ENCODE measurements at places on chromosomes 1 and 21.

- DNase-seq: no peak
Measured at GRCh38 chr1:236746785-236747184, 48.3 kb upstream of the MTR start.

GRCh38 chr1:28178690-28179485 lies 2.4 kb upstream of the PTAFR start:
- no peak for DNase-seq

GRCh38 chr1:175072099-175072951 lies 4.7 kb downstream of the TNN start:
- DNase-seq: no peak

DNA sequence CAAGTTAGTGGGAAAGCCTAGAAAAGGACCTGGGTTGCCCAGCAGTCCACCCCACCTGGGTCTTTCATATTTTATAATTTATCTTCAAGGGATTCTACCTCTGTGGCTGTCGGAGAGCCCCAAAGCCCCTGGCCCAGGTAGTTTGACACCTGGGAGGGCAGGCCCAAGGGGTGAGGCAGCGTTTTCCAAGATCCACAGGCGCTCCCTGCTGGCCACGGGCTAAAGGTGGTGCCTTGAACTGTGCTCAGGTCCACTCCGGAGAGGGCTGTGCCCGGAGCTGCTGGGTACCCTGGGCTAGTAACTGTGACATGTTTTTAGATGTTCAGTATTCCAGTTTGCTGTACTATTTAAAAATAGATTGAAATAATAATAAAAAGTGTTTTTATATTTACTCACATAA lies 37.2 kb upstream of the CRNN start:
- DNase-seq: no peak

GRCh38 chr1:67759692-67760029 lies 73.6 kb downstream of the GNG12 start:
- DNase-seq: no peak

- DNase-seq: no peak
Measured at GRCh38 chr1:81607086-81607485, 193.6 kb upstream of the ADGRL2 start.

DNA sequence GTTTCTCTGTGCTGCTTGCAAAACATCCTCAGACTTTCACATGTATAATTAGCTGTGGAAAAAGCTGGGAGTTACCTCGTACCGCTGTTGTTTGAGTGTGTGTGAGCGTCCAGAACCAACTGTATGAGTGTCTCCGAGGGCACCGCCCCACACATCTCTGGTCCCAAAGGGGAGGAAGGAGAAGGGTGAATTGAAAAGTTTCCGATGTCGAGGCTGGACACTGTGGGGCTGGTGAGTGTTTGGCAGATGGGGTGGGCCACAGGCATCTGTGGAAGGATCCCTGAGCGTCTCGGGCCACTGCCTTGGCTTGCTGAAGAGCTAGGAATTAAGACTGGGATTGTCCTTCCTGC lies 1.2 kb downstream of the ATP2B4 start:
- peak; percentile 40 for DNase-seq

GRCh38 chr1:46667782-46668760 lies at the start of gene ATPAF1:
Gene ATPAF1, minus strand, starts transcription at chr1:46668364. Its CDS starts 42 bp downstream, at chr1:46668322.
- DNase-seq: peak; percentile 65

GRCh38 chr1:63973005-63973419 lies 199.2 kb downstream of the ROR1 start:
- no peak for DNase-seq

DNA sequence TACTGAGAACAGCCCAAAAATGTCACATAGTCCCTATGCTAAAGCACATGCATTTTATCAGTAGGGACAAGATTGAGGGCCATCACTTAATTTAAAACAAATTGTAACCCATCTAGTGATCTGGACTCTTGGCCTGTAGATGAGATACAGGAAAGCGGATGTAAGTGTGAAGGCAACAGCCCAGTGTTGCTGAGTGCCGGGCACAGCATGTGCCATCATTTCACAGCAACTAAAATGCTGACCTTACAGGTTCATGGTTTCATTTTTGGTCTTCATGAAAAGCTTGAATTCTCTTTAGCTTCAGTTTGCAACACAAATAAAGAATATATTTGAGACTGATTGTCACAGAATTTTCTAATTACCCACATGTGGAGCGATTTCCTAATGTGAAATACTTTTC lies 5.8 kb downstream of the COG2 start:
- no peak for DNase-seq

Data from activated CD4-positive, CD25-positive, alpha-beta regulatory T cell treated with anti-CD3 and anti-CD28 coated beads, Interleukin-2, amount 50 U/mL, for 72 hours (primary cell).